Activated naive CD4-positive, alpha-beta T cell treated with anti-CD3 and anti-CD28 coated beads for 36 hours (primary cell): ENCODE measurements at places on chromosomes 5 and 9. TPM values are rescaled to one million over a fixed set of nuclear protein-coding genes. Genes with fewer than 3 reads are reported as not detected.
A peak's percentile ranks its signal among the peaks of the same experiment; 100 is the strongest.

DNA sequence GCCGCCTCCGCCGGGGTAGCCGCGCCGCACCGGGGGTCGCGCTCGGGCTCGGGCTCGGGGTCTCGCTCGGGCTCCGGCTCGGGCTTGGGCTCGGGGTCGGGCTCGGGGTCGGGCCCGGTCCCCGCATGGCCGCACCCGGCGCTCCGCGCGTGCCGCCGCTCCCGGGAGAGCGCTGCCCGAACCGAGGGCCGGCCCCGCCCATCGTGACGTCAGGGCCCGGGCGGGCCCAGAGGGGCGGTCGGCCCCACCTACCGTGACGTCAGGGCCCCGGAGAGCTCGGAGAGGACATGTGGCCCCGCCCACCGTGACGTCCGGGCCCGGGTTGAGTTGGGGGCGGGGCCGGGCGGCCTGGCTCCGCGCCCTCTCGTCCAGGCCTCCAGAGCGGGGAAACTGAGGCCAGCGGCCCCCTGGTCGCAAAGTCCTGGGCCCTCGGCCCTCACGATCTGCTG, at the start of gene NSMF:
TSS of gene NSMF (minus strand) at position 183 of the 449 bp plus-strand sequence. CDS start 232 bp downstream, outside the sequence.
- DNase-seq: peak; percentile 94

UBE2QL1 gene
- not detected for total RNA-seq

PCSK5 gene
- 6.0 TPM for total RNA-seq

DNA sequence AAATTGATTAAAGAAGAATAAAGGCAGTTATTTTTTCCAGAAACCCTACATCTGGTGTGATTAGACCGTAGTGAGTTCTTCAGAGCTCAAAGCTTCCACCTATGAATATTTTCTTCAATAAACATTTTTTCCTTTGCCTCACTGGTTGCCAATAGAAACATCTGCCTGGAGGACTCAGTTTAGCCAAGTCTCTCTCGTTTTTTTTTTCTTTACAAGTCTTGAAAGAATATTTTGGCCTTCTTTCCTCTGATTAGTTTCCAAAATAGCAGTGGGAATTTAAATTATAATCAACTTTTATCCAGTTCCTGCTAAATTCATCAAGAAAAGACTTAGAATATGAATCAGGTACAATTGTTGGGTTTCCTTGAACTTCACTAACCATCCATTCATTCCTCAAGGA, 897.5 kb downstream of the TLE1 start:
- DNase-seq: no peak

DNA sequence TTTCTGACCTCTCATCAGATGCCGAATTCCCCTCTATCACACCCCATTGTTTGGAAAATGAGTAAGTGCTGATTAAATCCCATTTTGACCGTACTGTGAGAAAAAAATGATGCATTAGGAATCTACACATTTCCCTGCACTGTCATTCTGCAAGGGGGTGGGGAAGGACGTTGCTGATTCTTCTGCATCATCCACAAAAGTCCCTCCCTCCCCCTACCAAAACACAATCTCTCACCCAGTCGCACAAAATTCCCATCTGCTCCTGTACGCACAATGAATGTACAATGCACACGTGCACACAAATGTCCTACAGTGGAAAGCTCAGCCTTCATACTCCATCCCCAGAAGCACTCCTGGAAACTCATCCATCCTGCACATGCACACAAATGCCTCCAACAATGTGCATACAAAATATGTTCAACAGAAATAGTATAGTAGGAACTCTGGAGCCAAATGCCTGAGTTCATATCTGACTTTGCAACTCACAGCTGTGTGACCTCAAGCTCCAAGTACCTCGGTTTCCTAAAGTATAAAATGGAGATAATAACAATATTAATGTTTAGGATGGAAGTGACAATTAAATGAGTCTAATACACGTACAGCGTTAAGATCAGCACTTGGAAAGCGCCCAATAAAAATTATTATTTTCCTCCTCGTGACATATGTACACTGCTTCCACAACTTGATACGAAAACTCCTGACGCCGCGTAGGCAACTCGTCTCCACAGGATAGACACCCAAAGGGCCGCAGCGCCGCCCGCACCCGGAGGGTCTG, 809 bp downstream of the TNIP1 start:
- peak; percentile 84 for DNase-seq

RLN1 gene
- 0.95 TPM for total RNA-seq
